Stimulated activated CD4-positive, alpha-beta T cell treated with anti-CD3 and anti-CD28 coated beads, Interleukin-4, amount 100 ng/mL, for 24 hours (primary cell): ENCODE measurements at places on chromosomes 12 and 14.

DNA sequence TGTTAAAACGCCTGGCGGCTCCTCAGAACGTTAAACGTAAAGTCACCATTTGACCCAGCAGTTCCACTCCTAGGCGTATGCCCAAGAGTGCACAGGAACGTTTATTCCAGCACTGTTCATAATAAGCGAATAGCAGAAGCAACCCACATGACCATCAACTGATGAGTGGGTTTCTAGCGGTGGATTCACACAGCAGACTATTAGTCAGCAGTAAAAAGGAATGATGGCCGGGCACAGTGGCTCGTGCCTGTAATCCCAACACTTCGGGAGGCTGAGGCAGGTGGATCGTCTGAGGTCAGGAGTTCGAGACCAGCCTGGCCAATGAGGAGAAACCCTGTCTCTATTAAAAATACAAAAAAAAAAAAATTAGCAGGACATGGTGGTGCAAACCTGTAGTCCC lies 22.4 kb upstream of the FBRSL1 start:
- no peak for DNase-seq

DNA sequence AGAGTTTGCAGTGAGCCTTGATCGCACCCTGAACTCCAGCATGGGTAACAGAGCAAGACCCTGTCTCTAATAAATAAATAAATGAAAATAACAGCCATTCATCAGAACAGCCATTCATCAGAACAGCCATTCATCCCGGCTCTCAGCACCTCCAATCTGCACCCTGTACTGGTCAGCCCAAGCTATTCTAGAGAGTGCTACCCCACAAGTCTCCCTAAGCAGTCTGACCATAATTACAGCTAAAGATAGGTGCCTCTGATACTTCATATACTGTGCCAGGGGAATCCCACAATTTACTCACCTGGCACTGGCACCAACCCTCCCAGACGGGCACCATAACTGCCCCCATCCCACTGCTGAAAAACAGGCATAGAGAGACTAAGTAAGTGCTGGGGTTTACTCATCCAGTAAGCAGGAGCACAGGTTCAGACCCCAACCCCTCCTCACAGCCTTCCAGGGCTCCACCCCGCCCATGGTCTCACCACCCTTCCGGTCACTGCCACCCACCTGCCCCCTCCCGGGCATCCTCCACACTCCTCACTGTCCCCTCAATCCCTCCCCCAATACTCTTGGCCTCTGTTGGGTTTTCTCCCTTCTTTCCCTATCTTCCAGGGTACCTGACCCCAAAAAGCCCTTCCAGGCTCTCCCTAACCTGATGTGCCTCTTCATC lies 15.2 kb upstream of the EIF5 start:
- DNase-seq: no peak

DNA sequence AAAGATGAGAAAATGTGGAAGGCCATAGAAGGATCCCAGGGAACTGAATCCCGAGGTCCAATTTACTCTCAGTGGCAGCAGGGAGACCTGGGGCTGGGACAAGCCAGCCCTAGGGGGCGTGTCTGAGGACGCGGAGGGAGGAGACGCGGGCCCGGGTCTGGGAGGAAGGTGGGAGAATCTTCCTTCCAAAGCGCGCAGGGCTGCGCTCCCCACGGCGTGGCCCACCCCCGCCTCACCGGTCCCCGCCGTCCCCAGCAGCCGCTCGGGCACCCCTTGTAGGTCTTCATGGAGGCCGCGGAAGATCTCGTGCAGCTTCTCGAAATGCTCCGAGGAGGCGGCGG lies 323 bp downstream of the VTI1B start:
- DNase-seq: peak; percentile 60

- DNase-seq: no peak
These were observed 44.5 kb upstream of the ESRRB start for GRCh38 chr14:76331328-76332011.

DNA sequence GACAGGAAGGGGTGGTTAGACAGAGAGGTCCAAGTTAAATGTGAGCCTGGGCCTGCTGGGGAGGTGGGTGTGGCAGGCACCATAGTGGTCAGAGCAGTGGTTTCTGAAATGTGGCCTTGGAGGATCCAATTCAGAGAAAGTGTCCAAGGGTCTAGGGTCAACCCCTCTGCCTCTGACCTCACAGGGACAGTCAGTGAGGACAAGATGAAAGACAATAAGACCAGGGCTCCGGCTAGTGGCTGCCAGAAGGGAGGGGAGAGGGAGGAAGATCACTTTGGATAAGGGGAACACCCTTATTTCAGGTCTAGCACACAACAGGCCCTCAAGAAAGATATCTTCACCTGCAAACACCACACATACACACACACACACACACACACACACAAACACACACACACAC lies 335.1 kb downstream of the MED13L start:
- DNase-seq: no peak

GRCh38 chr14:30322819-30323218 lies 236.1 kb upstream of the G2E3 start:
- no peak for DNase-seq

DNA sequence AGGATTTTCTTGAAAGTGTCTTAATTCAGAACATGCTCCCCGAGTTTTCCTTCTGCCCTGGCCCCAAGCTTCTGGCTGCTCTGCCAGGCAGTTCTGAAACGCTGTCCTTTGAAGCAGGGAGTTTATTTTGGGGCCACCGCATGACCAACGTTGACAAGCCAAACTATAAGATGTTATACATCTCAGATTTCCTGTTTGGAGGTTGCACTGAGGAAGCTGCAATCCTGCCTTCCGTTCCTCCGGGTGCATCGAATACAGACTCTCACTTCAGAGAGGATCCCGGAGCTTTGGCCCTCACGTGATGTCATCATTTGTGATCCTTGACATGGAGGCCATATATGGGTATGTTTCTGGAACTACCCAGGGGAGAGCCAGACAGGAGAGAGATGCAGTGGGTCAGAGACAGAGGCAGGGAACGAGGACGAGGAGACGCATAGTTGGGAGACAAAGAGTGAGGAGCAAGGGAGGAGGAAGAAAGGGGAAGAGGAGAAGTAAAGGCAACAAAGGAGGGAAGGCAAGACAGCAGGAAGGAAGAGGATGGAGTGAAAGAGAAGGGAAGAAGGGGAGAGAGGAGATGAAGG lies at the start of gene ASB2:
Gene ASB2, minus strand, starts transcription at position 94 of the 581 bp plus-strand sequence. CDS start 12,031 bp downstream, outside the sequence.
- DNase-seq: no peak

- no peak for DNase-seq
These were observed 2.3 kb upstream of the KRT6A start for GRCh38 chr12:52495389-52495788.

GRCh38 chr14:93940437-93940836 lies 13.3 kb downstream of the FAM181A start:
- DNase-seq: no peak

DNA sequence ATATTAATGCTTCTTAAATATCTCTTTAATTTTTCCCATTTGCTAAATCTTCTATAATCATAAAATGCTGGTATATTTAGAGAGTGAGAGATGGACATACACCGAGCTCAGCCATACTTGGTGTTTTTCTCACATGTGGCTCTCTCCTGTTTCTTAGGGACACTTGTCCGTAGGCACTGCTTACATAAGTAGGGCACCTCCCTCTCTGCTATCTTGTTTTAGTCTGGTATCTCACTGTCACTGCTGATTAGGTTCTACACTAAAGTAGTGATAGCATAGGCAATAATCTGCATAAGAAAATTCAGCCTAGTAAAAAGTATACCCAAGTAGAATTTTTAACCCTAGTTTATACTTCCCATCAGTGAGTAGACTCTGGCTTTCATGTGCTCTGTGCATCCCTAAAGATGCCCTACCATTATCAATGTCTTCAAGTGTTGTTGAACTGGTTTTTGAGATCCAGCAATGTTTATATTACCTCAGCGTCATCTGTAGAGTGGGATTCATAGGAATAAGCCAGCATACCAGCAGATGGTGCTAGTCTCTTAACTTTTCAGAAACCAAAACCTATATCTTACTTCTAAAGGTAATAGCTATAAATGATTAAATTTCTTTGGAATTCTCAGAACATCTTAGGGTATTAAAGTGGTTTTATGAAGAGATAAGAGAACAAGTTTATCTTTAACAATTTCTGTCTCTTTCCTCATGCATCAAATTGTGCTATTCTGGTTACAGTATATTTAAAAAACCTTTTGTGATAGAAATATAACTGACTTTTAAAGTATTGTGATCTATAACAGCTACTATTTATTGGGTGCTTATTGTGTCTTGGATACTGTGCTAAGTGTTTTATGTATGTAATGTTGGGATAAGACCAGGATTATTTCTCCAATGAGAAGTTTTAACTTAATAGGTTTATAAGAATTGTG lies 32.9 kb downstream of the ARID2 start:
- DNase-seq: no peak

- DNase-seq: no peak
These were observed 79.8 kb downstream of the SLC15A4 start for GRCh38 chr12:128743916-128744315.

- no peak for DNase-seq
These were observed 1.3 kb downstream of the STRAP start for GRCh38 chr12:15883536-15883935.

GRCh38 chr14:35607380-35607779 lies 73.4 kb downstream of the INSM2 start:
- no peak for DNase-seq
